Stimulated activated CD4-positive, alpha-beta T cell treated with anti-CD3 and anti-CD28 coated beads, Interleukin-4, amount 100 ng/mL, for 4 hours (primary cell): ENCODE measurements at places on chromosomes 5 and 9.

DNA sequence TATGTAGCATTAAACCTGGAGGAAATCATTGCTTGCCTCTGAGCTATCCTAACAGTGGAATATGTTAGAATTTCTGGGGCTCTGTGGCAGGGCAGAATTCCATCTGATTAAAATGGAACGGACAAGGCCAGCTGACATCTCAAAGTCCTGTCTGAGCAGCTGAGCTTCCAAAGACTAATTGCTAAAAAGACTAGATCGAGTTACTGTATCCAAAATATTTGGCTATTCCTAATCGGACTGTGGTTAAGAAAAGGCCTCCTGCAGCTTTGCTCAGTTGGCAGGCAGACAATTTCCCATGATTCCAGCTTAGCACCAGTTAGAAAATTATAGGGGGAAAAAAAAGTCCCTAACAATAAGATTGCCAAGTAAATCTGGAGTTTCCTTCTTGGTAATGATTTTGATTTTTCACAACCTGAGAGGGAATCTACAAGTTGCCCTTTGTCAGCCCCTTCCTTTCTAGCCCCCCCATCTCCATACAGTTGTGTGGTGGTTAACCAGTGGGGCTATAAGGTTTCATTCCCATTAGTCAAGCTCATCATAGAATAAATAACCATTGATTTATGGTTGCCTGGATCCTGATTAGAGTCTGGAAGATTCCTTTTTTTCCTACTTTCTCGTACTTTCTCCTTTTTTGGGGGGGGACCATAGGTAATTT lies 26.4 kb downstream of the PTGR1 start:
- no peak for DNase-seq

GRCh38 chr5:8683496-8683895 lies 814.5 kb downstream of the MTRR start:
- DNase-seq: no peak

GRCh38 chr5:135944967-135945560 lies 9.7 kb downstream of the LECT2 start:
- DNase-seq: no peak

DNA sequence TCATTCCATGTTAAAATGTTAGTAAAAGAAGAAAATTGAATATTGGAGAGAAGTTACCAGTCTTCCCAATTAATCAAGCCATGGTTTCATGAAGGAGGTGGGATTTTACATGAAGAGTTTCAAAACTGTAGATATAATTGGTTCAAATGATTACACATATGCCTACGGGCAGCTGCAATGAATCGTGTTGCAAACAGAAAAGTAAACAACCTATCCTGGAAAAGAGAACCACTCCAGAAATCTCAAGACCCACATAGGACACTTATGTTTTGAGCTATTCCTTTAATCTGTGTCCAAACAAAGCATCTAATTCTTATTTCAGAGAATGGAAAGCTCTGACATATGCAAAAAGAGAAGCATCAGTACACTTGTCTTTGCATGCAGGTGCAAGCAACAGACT lies 340.2 kb downstream of the NDUFS4 start:
- DNase-seq: no peak

GRCh38 chr9:64128572-64128971 lies 1156.4 kb downstream of the FOXD4L5 start:
- no peak for DNase-seq

- DNase-seq: no peak
These were observed 795.8 kb downstream of the SEMA5A start for GRCh38 chr5:8750100-8750499.

DNA sequence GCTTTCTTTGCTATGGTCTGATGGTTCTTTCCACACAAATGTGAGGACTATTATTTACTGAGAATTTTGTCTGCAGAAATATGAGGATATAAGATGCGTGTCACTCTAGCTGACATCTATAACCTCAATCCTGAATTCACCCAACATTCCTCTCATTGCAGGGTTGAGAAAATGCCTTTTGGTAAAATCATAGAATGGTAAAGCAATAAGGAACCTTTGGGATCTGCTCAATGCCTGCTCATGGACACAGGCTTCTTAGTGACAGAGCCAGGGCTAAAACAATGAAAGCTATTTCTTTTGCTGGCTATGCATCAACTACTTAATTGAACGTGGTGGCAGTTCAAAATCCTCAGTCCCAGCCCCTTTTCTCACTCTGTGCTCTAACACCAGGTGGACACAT lies 199.6 kb downstream of the GAS1 start:
- DNase-seq: no peak

- DNase-seq: no peak
These were observed 77.2 kb upstream of the BOD1 start for GRCh38 chr5:173693670-173694069.

DNA sequence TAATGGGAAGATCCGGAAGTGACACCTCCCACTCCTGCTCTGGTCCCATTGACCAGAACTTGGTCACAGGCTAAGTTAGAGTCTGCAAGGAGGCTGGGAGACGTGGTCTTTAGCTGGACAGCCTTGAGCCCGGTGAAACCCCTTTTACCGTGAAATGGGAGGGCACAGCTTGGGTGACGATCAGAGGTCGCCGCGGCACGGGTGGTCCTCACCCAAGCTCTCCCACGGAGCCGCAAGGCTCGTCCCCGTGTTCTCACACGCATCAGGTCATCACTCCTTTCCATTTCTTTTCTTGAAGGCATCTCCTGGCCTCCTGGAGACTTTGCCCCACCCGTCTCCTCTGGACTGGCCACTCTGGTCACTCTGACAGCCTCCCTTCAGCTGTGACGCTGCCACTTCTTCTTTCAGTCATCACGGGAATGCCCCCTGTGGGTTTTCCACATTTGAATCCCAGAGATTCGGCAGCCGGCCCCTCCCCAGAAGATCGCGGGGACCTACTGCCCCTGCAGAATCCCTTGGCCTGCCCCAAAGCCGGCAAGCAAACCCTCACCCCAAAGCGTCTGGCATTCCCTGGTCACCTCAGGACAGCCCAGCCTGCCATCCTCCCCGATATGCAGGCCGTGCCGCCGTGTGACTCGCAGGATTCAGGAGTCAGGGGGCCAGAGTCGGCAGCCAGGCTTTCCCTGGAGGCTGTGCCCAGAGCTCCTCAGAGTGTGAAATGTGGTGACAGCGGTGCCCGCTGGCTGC lies 18.9 kb upstream of the EGFL7 start:
- no peak for DNase-seq

DNA sequence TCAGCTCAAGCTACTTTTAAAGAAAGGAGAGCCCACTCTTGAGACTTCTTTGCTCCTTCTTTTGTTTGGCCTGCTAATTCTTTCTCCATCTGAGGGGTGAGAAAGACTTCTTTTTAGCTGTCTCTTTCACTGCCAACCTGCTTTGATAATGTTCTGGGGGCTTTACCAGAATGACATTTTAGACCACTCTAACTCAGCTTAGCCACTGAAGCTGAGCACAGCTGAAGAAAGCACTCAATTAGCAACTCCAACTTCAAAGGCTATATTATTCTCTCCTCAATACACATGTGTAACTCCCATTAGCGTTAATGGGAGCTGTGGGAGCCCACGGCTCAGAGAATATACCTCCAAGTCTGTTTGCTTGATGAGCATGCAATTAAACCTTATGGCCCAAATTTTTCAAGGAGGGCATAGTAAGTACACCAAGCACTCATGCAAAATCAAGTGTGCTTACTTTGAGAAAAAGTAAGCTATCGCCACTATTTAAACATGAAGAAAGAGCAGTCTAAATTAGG lies 815.4 kb upstream of the DMAC1 start:
- no peak for DNase-seq
